Kidney (tissue), 22 donors: ENCODE measurements at places on chromosomes 11 and 22. TPM values are rescaled to one million over a fixed set of nuclear protein-coding genes. Genes with fewer than 3 reads are reported as not detected.

ESAM gene
- polyA plus RNA-seq, result 85.8 TPM

SCGB1D2 gene
- 5.6 TPM for polyA plus RNA-seq

BARX2 gene
- 6.9 TPM for polyA plus RNA-seq

RFPL2 gene
- not detected for polyA plus RNA-seq

SUSD2 gene
- polyA plus RNA-seq, result 25.2 TPM

KCNK4 gene
- not detected for polyA plus RNA-seq
